ENCODE measurements at places on chromosomes 2 and 18. TPM values are rescaled to one million over a fixed set of nuclear protein-coding genes. Genes with fewer than 3 reads are reported as not detected.

Gene SERPINB13
- total RNA-seq = not detected

Gene ADGRF3
- total RNA-seq = not detected

Gene UPP2
- total RNA-seq = not detected

Gene PRKRA
- 63.4 TPM for total RNA-seq

Gene NEU4
- 0.40 TPM for total RNA-seq

DNA sequence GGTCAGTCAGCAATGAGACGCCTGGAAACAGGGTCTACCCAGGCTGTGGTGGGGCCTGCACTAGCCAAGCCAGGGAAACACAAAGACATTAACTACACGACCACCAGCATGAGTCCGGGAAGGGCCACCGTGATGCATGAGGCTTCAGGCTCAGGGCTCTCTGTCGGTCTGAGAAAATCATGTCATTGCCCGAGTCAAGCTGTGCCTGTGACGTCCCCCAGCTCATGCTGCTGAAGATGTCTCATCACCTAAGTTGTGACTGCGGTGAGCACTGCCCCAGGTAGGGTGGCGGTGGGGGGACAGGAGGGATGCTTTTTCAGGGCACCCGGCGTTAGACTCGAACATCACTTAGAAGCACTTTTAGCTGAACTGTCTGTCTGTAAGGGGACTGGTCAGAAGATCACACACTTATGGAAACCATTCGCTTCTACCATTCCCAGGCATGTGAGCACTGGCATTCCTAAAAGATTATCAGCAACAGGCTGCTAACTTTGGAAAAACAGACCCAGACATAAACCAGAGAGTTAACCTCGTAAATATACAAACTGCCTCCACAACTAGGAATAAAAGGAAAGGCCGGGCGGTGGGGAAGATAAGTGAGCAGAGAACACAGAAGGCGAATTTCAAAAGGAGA is 234.5 kb downstream of the HDAC4 start:
- no peak for DNase-seq

DNA sequence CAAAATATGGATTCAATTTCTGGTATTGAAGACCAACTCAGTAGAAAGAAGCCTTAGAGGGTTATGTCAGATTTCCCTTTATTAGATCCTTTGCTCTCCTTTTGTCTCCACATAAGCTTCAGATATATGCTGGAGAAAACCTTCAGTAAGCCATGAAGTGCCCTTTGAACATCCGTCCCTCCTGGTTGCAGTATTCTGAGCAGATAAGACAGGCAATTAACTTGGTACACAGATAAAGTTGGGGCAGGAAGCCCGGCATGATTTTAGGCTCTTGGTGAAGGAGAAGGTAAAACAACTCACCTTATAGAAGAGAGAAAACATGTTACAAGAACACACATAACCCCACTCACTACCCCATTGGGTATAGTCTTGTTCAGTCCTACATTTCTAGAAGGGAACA is 76.4 kb downstream of the SRD5A2 start:
- no peak for DNase-seq

DNA sequence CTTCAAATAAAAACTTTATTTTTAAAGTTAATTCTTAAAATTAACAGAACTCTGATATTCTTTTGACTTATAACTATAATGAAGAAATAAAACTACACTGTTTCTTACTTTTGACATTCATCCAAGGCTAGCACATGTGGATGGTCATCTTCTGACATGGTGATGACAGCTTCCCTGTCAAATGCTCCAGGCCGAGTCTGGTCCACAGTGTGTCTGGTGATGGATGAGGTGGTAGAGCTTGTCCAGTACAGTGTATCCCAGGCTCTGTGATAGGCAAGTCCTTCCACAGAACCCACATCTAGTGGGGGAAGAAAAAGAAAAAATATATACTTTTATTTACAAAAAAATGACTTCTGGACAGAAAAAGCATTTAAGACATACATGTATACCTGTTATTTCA is 1529.5 kb downstream of the LRP1B start:
- no peak for DNase-seq

DNA sequence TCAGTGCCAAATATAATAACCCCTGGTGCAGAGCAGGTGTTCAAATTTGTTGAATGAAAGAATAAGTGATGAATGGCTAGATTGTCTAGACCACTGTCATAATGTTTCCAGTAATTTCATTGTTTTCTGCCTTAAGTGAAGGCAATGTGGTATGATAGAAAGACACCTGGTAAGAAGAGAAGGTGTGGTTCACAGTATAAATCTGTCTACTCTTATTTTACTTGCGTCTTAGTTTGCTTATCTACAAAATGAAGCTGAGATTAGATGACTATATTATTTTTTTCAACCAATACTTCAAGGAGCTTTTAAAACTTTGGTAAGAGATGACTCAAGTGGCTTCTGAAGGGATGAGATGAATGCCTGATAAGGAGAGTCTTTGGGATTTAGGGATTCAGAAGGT is 788.4 kb downstream of the EPHA4 start:
- DNase-seq = no peak

GRCh38 chr2:56227811-56228210 is 44.0 kb downstream of the CCDC85A start:
- DNase-seq = no peak
